ENCODE measurements at places on chromosomes 4 and X.

DNA sequence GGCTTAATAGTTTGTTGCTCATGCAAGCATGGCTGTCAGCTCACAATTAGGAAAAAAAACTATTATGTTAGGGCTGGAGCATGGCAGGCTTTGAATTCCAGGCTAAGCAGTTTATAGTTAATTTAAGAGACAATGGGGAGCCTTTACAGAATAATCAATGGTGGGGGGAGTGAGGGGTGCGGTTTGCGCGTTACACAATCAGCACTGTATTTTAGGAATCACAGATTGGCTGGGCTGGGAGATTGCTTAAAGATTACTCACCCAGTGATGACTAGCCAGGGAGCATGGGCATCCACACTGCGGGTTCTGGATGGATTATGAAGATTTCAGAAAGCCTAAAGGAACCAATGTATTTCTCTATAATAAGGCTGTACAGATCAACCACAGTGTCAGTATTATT lies 186.6 kb downstream of the SOX3 start:
- DNase-seq = no peak

- no peak for DNase-seq
These were observed 38.4 kb downstream of the AREG start for GRCh38 chr4:74483226-74483911.

- DNase-seq = no peak
These were observed 15.0 kb downstream of the TCEANC start for GRCh38 chrX:13667919-13668318.

- no peak for DNase-seq
These were observed 95.1 kb downstream of the GBA3 start for GRCh38 chr4:22787753-22788375.

DNA sequence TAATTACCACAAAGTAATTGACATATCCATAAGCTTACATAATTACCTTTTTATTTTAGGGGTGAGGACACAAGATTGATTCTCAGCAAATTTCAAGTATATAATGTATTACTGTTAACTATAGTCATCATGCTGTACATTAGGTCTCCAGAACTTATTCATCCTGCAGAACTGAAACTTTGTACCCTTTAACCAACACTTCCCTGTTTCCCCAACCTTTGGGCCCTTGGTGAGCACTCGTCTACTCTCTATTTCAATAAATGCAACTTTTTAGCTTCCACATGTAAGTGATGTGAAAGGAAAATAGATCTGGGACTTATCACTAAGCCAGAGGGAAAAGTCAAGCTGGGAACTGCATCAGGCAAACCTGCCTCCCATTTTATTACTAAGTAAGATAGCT lies 33.6 kb upstream of the CCNG2 start:
- DNase-seq = no peak

- no peak for DNase-seq
These were observed 15.9 kb downstream of the DHX15 start for GRCh38 chr4:24568425-24568824.

DNA sequence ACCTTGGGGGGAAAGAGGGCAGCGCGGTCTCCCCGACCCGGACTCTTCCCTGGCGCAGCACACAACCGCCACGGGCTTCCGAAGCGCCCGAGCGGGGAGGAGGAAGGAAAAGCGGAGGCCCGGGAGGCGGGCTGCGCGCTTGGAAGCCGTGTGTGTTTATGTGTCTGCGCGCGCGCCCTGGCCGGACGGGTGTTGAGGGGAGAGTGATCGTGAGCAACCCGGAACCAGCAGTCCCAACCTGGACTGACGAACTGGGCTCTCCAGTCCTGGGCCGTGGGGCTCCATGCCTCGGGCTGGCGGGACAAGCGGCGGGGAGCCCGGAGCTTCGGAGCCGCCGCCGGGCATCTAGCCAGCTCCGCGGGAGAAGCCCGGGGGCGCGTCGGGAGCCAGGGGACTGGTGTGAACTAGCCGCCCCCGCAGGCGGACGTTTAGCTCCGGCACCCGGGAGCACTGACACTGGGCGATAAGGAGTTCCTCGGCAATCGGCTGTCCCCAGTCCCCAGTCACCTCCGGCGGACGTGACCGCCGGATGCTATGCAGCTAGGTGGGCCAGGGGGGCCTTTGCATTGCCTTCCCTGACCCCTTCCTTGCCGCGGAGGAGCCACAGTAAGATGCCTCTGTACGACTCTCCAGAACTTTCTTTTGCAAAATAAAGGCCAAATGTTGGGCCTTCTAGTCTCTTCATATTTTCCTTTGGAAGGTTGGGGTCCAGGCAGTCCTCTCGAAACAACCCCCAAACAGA lies 74.8 kb upstream of the BCOR start:
- no peak for DNase-seq

DNA sequence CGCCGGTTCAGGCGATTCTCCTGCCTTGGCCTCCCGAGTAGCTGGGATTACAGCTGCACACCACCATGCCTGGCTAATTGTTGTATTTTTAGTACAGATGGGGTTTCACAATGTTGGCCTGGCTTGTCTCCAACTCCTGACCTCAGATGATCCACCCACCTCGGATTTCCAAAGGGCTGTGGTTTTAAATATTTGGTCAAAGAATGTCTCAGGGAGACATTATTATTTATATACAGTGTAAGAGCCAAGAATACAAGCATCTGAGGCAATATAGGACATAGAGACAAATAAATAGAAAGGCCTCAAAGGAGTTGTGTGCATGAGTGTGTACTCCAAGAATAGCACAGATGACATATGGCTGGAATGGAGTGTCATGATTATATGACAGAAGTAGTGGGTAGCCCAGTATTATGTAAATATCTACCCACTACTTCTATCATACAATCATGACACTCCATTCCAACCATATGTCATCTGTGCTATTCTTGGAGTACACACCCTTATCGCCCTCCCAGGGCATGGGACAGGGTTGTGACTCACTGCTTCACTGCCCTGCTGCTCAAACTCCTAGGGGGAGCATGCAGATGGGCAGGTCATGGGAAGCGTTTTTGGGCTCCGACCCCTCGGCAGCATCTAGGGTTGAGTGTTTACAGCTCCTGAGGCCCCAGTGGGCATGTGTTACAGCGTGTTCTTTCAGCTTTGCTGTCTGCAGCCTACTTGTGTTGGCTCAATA lies 1649.8 kb upstream of the PCDH10 start:
- DNase-seq = no peak

DNA sequence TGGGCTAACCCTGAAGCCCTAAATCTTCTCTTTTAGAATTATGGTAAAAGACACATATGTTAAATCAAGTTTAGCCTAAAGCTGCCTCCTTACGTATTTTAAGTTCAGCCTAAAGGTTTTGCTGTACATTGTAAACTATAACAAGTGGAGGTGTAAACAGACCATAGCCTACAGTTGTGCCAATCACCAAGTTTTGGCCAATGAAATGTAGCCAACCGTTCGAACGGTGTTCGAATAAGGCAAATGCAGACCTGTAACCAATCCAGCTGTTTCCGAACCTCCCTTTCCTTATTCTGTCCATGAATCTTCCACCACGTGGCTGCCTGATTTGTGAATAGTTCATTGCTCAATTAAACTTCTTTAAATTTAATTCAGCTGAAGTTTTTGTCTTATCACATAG lies 52.1 kb upstream of the TBC1D9 start:
- DNase-seq = no peak

- no peak for DNase-seq
These were observed 4.6 kb upstream of the TIFA start for GRCh38 chr4:112290341-112290740.

DNA sequence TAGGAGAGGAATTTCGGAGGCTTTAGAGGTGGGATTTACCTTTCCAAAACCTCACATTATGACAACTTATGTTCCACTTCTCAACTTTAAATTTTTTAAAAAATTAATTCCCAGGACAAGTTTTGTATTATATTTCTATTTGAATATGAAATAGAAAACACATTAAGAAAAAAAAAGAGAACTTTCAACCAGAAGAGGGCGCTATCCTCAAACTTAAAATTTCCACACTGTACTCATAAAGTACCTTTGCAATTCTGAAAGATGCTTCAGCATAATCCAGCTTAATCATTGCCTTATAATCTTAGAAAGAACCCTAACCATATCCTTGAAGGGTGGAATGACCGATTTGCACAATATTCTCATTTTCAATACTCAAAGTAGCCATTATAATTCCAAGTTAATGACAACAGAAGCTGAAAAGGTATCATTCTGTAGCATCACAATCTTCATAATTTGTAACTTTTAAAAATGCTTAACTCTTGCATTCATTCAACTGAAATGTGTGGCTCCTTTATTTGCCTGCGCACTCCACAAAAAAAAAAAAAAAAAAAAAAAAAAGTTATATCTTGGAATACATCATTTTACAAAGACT lies 158.0 kb downstream of the KCNIP4 start:
- DNase-seq = no peak

GRCh38 chr4:11312389-11312788 lies 116.3 kb downstream of the HS3ST1 start:
- DNase-seq = no peak

DNA sequence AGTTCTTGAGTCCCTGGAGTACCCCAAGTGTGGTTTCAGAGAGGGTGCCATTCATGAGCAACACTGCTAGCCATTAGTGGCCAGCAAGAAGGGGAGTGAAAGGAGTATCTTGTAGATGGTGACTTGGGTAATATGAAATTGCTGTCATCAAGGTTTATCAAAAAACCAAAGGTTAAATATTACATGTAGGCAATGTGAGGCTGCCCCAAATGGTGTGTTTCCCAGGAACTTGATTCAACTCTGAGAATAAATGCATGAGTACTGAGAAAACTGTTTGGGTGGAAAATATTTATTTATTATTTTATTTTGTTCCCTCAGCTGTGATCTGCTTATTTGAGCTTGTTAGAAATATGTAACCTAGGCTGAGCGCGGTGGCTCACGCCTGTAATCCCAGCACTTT lies 55.7 kb downstream of the AFF1 start:
- no peak for DNase-seq

DNA sequence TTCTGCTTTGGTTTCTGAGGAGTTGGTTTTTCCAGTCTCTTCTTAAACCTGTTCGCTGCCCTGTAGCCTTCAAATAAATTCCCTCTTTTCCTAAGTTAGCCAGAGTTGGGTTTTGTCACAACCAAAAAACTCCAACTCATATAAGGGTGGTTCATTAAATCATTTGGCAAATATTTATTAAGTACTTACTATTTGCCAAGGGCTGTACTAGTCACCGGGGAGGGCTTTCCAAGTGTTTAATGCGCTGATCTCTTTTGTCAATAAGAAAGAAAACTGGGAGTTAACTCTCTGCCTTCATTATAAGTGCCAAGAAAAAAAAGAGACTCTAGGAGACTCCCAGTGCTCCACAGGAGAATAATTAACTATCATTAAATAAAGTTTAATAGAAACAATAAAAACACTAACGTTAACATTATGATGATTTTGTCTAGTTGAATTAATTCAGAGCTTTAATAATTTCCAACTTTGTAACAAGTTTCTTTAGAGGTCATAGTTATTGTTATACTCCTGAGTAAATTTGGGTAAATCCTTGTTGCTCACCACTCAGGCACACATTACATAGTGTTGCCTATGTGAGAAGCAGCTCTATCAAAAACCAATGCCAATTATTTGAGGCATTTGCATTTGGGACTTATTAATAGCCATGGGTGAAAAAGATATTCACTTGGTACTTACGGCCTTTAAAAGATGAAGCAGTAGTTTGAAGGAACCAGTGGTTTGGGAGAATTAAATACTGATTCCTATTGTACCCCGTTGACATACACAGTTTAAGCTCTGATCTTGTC lies 122.5 kb upstream of the TEX13D start:
- no peak for DNase-seq

DNA sequence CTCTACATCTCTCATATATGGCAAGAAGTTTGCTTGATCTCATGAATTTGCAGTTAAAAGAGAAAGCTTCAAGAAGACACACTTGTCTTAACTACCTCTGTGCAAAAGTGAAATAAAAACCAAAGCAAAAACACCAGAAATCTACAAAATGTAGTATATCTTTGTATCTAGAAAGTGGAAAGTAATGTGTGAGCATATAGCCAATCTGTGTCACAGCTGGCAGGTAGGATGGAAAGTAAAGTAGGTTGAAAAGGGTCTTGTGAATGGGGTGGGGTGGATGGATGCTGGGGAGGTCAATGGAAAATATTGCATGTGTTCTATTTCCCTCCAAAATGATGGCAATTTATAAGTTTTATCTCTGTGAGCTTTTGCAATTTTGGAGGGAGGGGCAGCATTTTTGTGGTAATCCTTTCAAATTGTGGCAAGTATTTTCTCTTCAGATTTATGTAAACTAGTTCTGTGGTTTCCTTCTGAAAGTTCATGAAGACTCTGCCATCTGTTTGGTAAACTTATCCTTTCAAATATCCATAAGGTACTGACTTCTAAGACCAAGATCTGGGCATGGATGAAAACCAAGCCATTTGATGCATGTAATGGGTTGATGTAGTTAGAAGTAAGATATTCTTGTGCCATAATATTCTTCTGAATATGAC lies 215.9 kb upstream of the GIMD1 start:
- no peak for DNase-seq

DNA sequence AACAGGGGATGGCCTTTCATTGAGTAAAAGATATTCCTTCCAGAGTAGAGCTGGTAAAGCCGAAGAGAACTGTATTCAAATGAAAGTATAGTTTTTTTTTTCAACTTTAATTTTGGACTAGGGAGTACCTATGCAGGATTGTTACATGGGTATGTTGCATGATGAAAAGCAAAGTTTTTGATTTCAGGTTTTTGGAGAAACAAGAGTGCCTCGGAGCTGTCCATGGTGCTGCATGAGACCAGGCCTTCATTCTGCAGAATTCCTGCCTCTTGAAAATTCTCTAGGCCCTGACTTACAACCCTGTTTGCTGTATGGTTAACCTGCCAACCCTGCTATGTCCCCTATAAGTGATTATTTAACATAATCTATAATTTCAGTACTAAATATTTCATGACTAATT lies 1065.7 kb upstream of the FTHL17 start:
- DNase-seq = peak; percentile 2

- DNase-seq = no peak
These were observed 47.4 kb downstream of the WDR1 start for GRCh38 chr4:10069075-10069642.

DNA sequence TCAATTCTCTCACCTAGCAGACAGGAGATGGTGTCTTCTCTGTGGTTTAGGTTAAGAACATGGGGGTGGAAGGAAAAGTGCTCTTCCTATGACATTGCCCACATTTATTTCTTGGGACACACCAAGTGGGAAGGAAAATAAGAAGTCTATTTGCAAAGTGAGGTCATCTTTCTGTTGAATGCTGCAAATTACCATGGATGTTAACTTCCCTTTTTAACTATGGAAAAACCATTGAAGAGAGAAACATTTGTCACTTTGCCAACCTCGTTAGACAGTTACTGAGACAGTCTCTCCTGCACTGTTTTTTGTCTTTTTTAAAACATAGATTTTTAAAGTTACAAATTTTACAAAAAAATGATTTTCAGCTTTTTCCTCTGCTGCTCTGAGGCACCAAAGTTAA lies 72.8 kb upstream of the BEND4 start:
- no peak for DNase-seq

DNA sequence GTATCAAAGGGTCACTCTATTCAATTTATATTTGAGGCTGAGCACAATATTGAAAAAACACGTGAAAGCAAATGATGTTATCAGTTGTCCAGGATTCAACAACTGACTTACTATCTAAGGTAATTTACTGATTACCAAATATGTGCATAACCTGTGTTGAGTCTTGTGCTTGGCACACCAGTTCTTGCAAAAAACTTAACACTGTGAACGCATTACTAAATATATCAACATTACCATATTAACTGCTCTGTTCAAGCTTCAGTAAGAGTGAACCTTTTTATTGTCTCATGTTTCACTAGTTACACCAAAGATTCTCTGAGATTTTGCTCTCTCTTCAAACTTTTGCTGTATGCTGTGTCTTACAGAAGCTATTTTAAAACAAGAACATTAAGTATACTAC lies 38.4 kb downstream of the PPARGC1A start:
- DNase-seq = no peak

Measured in right renal cortex interstitium (tissue), 3 donors.